ENCODE measurements at places on chromosomes 3 and 15. TPM values are rescaled to one million over a fixed set of nuclear protein-coding genes. Genes with fewer than 3 reads are reported as not detected.

GRCh38 chr3:9198899-9199335 is 50.5 kb downstream of the SRGAP3 start:
- no peak overlapping the region for H3K4me3 ChIP-seq
- no peak for DNase-seq
- no peaks in the 10 kb centered on the region for H3K36me3 ChIP-seq
- no peaks in the 10 kb centered on the region for H3K4me1 ChIP-seq
- H3K27me3 ChIP-seq: peaks cover 19% of the 10 kb centered on the region

DNA sequence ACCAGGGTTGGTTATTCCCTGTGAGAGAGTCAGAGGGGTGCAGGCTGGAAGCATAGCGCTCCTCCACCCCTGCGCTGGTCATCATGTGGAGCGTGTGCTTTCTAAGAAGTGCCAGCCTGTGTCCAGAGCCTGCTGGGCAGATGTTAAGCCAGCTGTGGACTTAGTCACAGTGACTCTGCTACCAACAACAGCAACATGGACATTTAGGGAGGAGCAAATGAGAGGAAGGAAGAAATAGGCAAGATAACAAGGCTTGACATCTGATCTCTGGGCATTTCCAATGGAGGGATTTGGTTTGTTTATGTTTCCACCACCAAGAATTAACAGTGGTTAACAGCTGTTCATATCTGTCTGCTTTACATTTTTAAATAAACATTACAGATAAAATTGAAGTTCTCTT is 36.4 kb upstream of the MYZAP start:
- H3K27me3 ChIP-seq: no peaks in the 10 kb centered on the region
- DNase-seq: peak; percentile 26
- H3K4me3 ChIP-seq: no peak overlapping the region

GRCh38 chr3:68915973-68916372 is 16.4 kb downstream of the TAFA4 start:
- no peaks in the 10 kb centered on the region for H3K36me3 ChIP-seq
- H3K4me3 ChIP-seq: no peak overlapping the region
- H3K4me1 ChIP-seq: no peaks in the 10 kb centered on the region
- no peak overlapping the region for H3K27ac ChIP-seq

GRCh38 chr15:81524496-81524895 is 150.5 kb upstream of the TMC3 start:
- DNase-seq: no peak
- peaks cover 25% of the 10 kb centered on the region for H3K27me3 ChIP-seq
- no peaks in the 10 kb centered on the region for H3K36me3 ChIP-seq
- H3K27ac ChIP-seq: no peak overlapping the region
- H3K4me3 ChIP-seq: no peak overlapping the region

- no peaks in the 10 kb centered on the region for H3K27me3 ChIP-seq
- H3K4me1 ChIP-seq: no peaks in the 10 kb centered on the region
- no peak for DNase-seq
- no peaks in the 10 kb centered on the region for H3K36me3 ChIP-seq
- H3K27ac ChIP-seq: no peak overlapping the region
- H3K4me3 ChIP-seq: no peak overlapping the region
Measured at GRCh38 chr3:171901615-171902312, 58.6 kb downstream of the TMEM212 start.

DNA sequence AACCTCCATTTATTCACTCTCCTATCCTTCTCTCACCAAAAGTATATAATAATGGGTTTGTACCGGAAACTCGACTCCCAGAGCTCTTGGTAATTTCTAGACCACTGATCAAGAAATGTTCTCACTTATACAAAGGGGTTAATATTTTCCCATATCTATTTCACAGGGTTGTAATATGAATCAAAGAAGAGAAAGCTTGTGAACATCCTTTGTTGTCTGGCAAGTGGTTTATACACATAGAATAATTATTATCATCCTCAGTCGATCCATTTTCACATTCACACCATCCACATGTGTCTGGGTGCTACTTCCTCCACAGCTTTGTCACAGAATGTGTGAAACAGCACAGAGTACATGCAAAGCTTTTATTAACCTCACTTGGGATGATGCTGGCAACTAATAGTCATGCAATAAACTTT is 29.9 kb upstream of the STT3B start:
- no peak overlapping the region for H3K4me3 ChIP-seq
- peaks cover 40% of the 10 kb centered on the region for H3K27me3 ChIP-seq
- H3K4me1 ChIP-seq: no peaks in the 10 kb centered on the region
- H3K36me3 ChIP-seq: no peaks in the 10 kb centered on the region
- DNase-seq: no peak
- H3K27ac ChIP-seq: no peak overlapping the region

GRCh38 chr3:15420871-15421270 is 6.5 kb downstream of the METTL6 start:
- H3K27ac ChIP-seq: no peak overlapping the region
- no peaks in the 10 kb centered on the region for H3K27me3 ChIP-seq
- peaks cover 26% of the 10 kb centered on the region for H3K36me3 ChIP-seq
- H3K4me3 ChIP-seq: no peak overlapping the region
- DNase-seq: peak; percentile 64

GRCh38 chr15:68114356-68114755 is 60.2 kb downstream of the PIAS1 start:
- peaks cover 26% of the 10 kb centered on the region for H3K4me1 ChIP-seq
- no peaks in the 10 kb centered on the region for H3K36me3 ChIP-seq
- peak overlapping the region; percentile 78 for H3K4me3 ChIP-seq

DNA sequence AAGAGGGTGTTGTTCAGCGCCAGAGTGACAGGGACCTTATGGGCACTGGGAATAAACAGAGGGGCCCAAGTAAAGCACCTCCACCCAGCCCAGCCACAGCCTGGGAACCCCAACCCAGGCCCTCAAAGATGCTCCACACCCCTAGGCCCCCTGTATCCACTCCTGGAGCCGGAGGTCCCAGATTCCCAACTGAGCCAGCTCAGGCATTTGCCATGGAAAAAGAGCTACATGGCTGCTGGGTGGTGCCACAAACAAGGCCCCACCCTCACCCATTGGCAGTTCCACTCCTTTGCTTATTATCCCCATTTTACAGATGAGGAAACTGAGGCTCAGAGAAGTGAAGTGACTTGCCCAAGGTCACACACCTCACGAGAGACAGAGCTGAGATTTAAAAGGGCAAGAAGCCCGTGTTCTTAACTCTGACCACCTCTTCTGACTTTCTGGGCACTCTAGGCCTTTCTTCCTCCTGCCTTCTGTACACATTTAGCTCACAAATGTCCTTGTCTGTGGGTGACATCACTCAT is 16.9 kb downstream of the ANPEP start:
- no peak overlapping the region for H3K4me3 ChIP-seq
- peaks cover 88% of the 10 kb centered on the region for H3K36me3 ChIP-seq
- H3K27me3 ChIP-seq: no peaks in the 10 kb centered on the region
- 0 out of 2 replicates have a peak, but pooled peaks cover 10% of the 10 kb centered on the region for H3K4me1 ChIP-seq

The TMEM207 gene
- not detected for total RNA-seq

The DUOXA2 gene
- total RNA-seq: not detected

The PODXL2 gene
- total RNA-seq: 2.5 TPM

The TERC gene
- 59.7 TPM for total RNA-seq

The TFRC gene
- 107 TPM for total RNA-seq

The CCR9 gene
- not detected for total RNA-seq

Measured in GM23248 (cell line).